Mesenchymal stem cell (in vitro differentiated cells and primary cell): ENCODE measurements at places on chromosomes 3 and 15.
A peak's percentile ranks its signal among the peaks of the same experiment; 100 is the strongest.

DNA sequence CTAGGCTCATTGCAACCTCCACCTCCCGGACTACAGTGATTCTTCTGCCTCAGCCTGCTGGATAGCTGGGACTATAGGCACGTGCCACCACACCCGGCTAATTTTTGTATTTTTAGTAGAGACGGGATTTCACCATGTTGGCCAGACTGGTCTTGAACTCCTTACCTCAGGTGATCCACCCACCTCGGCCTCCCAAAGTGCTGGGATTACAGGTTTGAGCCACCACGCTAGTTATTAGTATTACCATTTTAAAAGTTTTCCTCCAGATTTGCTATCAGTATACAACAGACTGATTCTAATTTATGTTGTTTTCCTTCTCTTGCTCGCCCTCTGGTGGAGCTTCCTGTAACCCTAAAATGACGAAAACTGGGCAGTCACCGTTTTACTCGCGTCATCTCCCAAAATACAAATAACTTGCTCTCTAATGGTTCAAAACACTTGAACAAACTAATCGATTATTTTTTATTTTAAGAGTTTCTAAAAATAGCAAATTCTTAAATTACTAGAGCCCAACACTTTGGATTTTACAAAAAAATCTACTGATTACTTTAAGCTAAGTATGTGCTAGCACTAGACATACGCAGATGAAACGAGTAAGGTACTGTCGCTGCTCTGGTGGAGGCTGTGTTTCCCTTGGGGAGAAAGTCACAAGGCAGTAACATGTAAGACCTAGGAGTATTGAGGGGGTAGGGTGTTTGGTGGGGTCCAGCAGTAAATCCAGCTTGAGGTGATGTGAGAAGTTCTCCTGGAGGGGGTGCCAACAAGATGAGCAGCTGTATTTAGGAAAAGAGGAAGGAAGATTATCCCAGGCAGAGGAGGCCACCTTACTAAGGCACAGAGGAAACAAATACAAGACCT lies 203.3 kb downstream of the MBNL1 start:
- peak overlapping the region; percentile 47 for H3K4me3 ChIP-seq
- DNase-seq, result peak; percentile 59
- no peaks in the 10 kb centered on the region for H3K4me1 ChIP-seq
- no peak overlapping the region for H3K27ac ChIP-seq

DNA sequence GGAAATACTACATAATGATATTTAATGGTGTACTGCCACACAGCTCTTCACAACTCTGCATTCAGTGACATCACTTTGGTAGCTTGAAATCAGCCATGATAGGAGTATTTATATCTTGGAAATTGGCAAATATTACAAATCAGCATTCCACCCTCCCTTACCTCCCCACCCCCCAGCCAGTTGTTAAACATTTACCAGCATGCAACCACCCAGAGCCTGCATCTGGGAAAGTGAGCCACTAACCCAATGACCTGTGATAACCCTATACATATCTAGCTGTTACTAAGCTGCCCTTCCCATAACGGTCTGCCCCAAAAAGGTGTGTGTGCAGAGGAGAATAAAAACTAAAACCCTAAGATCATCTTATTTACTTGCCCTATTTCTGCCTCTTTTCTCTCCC lies 44.6 kb upstream of the SATB1 start:
- no peak for DNase-seq
- H3K4me1 ChIP-seq, result no peaks in the 10 kb centered on the region
- no peak overlapping the region for H3K4me3 ChIP-seq
- no peaks in the 10 kb centered on the region for H3K36me3 ChIP-seq
- H3K27ac ChIP-seq, result no peak overlapping the region

- no peaks in the 10 kb centered on the region for H3K36me3 ChIP-seq
- H3K27ac ChIP-seq, result no peak overlapping the region
- H3K4me3 ChIP-seq, result no peak overlapping the region
- DNase-seq, result no peak
- H3K4me1 ChIP-seq, result no peaks in the 10 kb centered on the region
Observed at GRCh38 chr3:146337991-146338390, 87.1 kb upstream of the PLSCR4 start.

- DNase-seq, result no peak
- H3K27me3 ChIP-seq, result no peaks in the 10 kb centered on the region
- no peaks in the 10 kb centered on the region for H3K36me3 ChIP-seq
- H3K4me3 ChIP-seq, result no peak overlapping the region
Observed at GRCh38 chr15:95869920-95870319, 460.6 kb upstream of the NR2F2 start.

GRCh38 chr3:128276577-128277183 lies 123.4 kb downstream of the EEFSEC start:
- H3K36me3 ChIP-seq, result no peaks in the 10 kb centered on the region
- no peak overlapping the region for H3K4me3 ChIP-seq
- no peak overlapping the region for H3K27ac ChIP-seq
- DNase-seq, result no peak

GRCh38 chr3:189053322-189053721 lies 118.4 kb upstream of the TPRG1 start:
- no peak for DNase-seq
- no peaks in the 10 kb centered on the region for H3K4me1 ChIP-seq
- H3K27me3 ChIP-seq, result no peaks in the 10 kb centered on the region
- no peak overlapping the region for H3K4me3 ChIP-seq
- no peak overlapping the region for H3K27ac ChIP-seq

GRCh38 chr15:39946862-39947261 lies 12.9 kb downstream of the EIF2AK4 start:
- H3K27ac ChIP-seq, result no peak overlapping the region
- no peaks in the 10 kb centered on the region for H3K27me3 ChIP-seq
- peak overlapping the region; percentile 8 for H3K4me3 ChIP-seq
- peak; percentile 67 for DNase-seq
- peaks cover 4% of the 10 kb centered on the region for H3K4me1 ChIP-seq

DNA sequence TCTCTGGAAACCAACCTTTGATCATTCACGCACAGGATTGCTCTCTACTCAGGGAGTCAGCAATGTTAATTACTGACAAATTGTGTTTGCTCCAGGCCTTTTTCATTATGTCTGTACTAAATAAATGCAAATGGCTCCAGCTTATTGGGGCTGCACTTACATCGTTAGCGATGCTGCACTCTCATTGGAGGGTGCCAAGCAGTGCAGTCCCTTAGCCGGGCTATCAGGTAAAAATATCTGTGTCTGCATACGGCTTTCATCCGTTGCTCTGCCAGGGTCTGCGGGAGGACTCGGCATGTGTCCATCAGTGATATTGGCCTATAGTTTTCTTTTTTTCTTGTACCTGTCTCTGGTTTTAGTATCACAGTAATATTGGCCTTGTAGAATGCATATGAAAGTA lies 471.5 kb upstream of the CADM2 start:
- H3K36me3 ChIP-seq, result no peaks in the 10 kb centered on the region
- DNase-seq, result no peak
- no peaks in the 10 kb centered on the region for H3K4me1 ChIP-seq
- no peaks in the 10 kb centered on the region for H3K27me3 ChIP-seq
- H3K27ac ChIP-seq, result no peak overlapping the region

DNA sequence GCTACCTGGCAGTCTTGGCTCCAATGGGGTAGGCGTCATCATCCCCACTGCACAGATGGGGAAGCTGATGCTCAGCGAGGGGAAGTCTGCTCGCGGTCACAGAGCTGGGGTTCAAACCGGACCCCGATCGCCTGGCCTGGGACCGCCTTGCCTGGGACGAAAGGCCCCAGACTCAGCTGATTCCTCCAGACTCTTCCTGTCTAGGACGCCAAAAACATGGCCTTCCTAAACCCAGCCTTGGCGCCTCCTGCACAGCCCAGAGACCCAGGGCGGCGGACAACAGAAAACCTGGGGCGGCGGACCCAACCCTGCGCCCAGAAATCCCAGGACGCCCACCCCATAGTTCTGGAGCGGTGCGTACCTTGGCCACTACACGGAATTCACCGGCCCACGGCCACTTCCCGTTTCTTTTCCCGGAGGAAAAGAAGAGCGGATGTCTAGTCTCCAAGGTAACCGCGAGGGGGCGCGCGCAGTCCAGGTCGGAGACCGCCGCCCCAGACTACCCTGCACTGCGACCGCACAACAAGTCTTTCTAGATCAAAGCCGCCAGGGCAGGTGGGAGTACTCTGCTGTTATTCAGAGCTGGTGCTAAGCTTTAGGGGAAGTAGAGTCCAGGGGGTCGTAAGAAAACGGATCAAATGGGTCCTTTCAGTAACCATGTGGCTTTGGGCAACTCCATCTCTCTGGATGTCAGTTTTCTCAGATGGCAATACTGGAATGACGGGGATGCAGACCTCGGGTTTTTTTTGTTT lies 4.9 kb upstream of the IL17RD start:
- H3K27me3 ChIP-seq, result peaks cover 20% of the 10 kb centered on the region
- no peak overlapping the region for H3K27ac ChIP-seq
- no peaks in the 10 kb centered on the region for H3K36me3 ChIP-seq
- DNase-seq, result peak; percentile 76
- peak overlapping the region; percentile 34 for H3K4me3 ChIP-seq

DNA sequence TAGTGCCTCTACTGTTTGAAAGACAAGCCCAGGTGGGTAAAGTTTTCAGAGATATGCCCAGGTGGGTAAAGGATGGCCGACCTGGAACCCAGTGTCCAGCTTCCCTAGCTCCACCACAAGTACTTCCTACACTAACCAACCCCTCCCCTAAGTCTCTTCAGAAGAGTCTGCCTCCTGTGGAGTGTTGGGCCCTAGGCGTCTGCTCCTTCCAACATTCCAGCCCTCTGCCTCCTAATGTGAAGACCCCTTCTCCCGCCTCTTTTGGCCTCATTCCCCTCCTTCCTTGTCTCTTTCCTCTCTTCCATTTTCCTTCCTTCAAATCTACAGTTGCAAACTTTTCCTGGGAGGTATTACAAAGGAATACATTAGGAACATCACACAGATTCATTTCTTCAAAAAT lies 38.6 kb downstream of the CNTN3 start:
- H3K36me3 ChIP-seq, result no peaks in the 10 kb centered on the region
- no peak overlapping the region for H3K4me3 ChIP-seq
- no peaks in the 10 kb centered on the region for H3K4me1 ChIP-seq
- H3K27me3 ChIP-seq, result no peaks in the 10 kb centered on the region

DNA sequence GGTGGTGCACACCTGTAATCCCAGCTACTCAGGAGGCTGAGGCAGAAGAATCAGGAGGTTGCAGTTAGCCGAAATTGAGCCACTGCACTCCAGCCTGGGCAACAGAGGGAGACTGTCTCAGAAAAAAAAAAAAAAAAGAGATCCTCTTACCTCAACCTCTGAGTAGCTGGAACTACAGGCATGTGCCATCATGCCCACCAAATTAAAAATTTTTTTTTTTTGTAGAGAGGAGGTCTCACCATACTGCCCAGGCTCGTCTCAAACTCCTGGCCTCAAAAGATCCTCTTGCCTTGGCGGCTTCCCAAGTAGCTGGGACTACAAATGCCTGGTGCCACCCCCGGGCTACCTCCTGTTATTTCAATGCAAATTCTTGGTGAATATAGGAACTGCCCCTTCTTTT lies 1.5 kb downstream of the UMPS start:
- peaks cover 5% of the 10 kb centered on the region for H3K4me1 ChIP-seq
- DNase-seq, result no peak
- peaks cover 15% of the 10 kb centered on the region for H3K36me3 ChIP-seq
- H3K27ac ChIP-seq, result no peak overlapping the region
- no peaks in the 10 kb centered on the region for H3K27me3 ChIP-seq
- H3K4me3 ChIP-seq, result peak overlapping the region; percentile 100

DNA sequence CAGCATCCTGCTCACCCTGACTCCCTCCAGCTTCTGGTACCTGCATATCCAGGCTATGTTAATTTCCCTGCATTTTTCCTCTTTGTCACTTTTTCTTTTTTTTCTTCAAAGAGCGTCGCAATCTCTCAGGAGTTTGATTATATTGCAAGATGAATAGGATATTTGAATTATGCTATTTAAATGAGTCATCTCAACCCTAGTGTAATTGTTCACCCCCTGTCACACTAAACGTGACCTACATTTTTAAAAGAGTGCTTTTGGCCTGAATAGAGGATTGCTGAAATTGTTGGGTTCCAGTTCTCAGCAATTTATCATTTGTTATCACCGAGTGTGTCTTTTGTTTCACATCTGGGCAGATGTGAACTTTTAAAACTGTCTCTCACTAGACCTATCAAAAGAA lies 294.7 kb downstream of the SOX2 start:
- H3K36me3 ChIP-seq, result no peaks in the 10 kb centered on the region
- no peak overlapping the region for H3K4me3 ChIP-seq
- no peak overlapping the region for H3K27ac ChIP-seq
- no peak for DNase-seq
- no peaks in the 10 kb centered on the region for H3K27me3 ChIP-seq

- H3K4me3 ChIP-seq, result no peak overlapping the region
- peaks cover 48% of the 10 kb centered on the region for H3K36me3 ChIP-seq
- H3K27ac ChIP-seq, result no peak overlapping the region
- H3K4me1 ChIP-seq, result peaks cover 6% of the 10 kb centered on the region
Observed at GRCh38 chr3:48544141-48544540, 12.5 kb downstream of the PFKFB4 start.

DNA sequence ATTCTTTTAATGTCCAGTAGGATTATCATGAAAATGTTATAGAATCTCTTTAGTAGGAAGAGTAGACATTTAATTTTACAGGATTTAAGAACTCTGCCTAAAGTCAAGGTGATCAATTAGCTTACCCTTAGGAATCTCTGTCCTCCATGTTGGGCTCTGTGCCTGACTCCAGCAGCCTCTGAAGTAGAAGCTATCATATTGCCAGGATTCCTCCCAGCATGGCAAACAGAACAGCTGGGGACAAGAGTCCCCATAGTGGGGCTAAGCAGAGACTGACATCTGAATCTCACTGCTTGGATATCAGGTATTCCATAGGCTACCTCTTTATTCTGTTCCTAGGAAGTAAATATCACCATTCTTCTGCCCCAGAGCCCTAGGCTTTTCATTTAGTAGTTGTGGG lies 1.5 kb downstream of the SLC15A2 start:
- no peak overlapping the region for H3K27ac ChIP-seq
- no peak for DNase-seq
- no peaks in the 10 kb centered on the region for H3K36me3 ChIP-seq
- H3K4me3 ChIP-seq, result no peak overlapping the region

DNA sequence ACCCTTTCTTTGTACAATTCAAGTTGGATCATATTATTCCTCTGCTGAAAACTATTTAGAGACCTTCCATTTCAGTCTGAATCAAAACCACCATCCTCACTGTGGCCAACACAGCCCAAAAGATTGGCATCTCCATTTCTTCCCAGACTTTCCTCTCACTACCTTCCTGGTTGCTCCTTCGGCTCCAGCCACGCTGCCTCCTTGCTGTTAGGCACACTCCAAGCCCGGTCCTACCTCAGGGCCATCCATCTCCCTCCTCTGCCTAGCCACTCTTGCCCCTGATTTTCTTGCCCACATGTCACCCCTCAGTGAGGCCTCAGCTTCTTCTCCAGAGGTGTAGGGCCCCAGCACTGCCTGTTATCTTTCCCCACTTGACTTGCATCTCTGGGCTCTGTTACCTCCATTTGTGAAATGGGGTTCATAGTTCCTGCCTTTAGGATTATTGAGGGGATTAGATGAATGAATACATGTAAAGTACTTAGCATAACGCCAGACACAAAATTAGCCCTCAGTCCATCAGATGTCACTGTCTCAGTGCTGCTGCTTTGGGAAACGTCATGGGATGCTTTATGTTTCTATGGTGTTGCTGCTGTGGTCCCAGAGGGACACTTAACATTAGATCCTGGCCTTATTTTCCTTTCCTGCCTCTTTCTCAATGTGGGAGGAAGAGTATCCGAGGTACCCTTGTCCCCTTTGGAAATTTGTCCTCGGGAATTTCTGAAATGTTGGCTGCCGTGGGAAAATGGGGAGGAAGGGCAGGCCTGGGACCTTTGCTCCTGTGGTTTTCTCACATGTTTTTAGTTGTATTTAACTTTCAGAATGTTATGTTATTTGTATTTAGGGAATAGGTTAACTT lies 31.3 kb downstream of the SNRK start:
- H3K4me3 ChIP-seq, result no peak overlapping the region
- DNase-seq, result peak; percentile 82
- H3K27me3 ChIP-seq, result no peaks in the 10 kb centered on the region
- H3K27ac ChIP-seq, result peak overlapping the region; percentile 33
